ENCODE measurements at places on chromosomes 5 and 9.

GRCh38 chr9:74817816-74818215 is 69.9 kb downstream of the TRPM6 start:
- DNase-seq, result no peak

GRCh38 chr5:154505567-154505966 is 27.5 kb upstream of the HAND1 start:
- no peak for DNase-seq

GRCh38 chr5:169301386-169301934 is 521 bp upstream of the SLIT3 start:
- no peak for DNase-seq

DNA sequence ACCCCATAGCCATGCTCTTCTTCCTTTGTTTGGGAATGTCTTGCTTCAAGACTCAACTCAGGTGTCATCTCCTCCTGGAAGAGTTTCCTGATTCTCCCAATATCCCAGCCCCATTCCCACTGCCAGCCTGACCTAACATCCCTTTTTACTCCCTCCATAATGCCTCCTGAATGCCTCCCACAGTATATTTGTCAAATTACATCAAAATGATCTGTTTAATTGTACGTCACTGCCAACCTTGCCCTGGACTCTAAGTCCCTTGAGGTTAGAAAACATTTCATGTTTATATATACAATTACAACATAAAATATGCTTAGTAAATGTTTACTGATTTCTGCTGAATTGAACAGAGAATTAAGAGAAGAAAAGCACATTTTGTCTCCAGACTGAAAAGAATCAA is 301.6 kb upstream of the PDE4D start:
- DNase-seq, result no peak

DNA sequence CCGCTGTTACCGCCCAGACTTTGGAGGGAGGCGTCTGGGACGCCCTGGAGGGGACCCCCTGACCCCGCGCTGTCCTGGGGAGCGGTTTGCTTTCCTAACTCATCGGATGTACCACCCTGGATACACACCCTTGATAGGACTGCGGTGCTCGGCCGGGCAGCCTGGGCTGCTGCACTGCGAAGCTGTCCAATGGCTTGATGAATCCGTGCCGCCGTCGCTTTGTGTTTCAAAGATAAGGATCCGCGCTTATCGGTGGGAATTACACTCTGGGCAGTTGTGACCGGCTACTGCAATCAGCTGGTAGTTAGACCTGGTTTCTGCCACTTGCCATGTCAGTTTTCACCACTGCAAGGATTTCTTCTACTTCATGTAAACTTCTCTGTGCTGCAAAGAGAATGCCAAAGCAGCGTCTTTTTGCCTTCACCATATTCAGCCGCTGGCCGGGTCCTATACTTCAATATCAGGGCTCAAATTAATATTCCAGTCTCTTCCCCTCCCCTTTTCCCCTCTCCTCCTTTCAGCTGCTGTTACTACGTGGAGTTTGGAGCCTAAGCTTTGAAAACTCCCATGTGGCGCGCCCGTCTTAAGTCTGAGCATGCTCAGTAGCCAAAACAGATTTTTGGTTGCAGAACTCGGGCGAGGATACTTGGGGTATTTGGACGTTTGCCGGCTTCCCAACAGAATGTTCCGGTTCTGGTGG is 727 bp downstream of the SMAD5 start:
- no peak for DNase-seq

- DNase-seq, result no peak
These were observed 47.2 kb upstream of the FCN2 start for GRCh38 chr9:134833294-134833880.

DNA sequence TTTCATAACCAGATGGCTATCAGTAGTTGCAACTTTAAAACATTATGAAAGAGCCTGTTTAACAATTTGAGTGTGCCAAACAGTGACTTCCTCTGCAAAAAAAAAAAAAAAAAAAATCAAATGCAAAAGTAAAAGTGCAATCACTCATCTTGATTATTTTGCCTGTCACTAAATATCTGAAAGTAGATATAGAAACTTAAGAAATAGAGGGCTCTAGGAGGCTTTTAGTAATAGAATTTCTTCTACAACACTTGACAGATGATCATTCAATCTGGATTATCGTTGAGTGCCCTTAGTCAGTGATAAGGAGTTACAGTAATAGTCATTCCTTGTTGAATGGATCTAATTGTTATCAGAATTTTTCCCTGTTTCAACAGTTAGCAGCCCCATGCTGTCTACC is 101.8 kb downstream of the CETN3 start:
- no peak for DNase-seq

GRCh38 chr5:98698359-98698758 is 75.1 kb upstream of the RGMB start:
- no peak for DNase-seq
